Thoracic aorta (tissue), 2 donors: ENCODE measurements at places on chromosomes 13 and 19.

- DNase-seq = no peak
These were observed 95.1 kb downstream of the CAB39L start for GRCh38 chr13:49348751-49349150.

DNA sequence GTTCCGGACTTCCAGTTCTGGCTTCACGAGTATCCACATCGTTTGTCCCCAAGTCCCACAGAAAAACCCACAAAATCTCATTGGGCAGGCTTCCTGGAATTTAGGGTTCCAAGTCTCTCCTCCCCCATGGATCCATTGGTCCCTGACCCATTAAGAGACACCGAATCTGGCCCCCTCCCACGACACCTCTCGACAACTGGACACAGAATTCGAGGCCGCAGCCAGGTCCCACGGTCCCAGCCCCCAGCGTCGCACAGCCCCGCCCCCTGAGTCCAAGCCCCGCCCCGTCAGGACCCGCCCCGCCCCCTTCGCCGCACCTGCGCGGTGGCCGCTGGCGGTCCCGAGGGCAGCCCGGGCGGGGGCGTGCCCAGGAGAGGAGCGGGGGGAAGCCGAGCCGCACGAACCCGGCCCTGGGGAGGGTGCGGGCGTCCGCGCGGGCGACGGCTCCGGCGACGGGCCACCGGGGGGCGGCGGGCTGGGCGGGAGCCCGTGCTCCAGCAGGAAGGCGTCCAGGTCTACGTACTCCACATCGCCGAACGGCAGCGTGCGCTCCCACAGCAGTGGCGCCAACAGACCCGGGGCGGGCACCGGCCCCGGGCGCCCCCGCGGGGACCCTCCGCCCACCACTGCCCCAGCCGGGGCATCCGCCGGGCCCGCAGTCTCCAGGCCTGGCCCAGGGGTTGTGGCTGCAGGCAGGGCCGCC is 1.8 kb downstream of the DBP start:
- no peak for DNase-seq

GRCh38 chr19:53947624-53948023 is 15.1 kb upstream of the CACNG8 start:
- DNase-seq = no peak

GRCh38 chr13:40126306-40127085 is 471.0 kb downstream of the COG6 start:
- DNase-seq = no peak

DNA sequence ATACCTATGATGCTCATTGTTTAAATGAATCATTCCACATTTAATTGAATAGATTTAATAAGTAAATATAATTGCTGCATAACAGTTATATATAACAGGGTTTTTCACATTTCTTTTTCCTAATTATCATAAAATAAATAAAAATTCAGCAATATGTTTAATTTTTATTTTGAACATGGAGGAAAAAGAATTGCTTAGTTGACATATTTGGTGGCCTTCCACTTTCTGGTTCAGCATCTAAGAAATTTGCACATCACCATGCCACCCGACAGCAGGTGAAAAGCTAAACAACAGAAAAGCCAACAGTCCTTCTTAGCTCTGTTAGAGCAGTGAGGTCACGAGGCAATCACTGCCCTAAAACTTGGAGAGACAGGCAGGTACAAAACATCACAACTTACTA is 790.2 kb downstream of the GPC5 start:
- no peak for DNase-seq
